ENCODE measurements at places on chromosomes 2 and 18. TPM values are rescaled to one million over a fixed set of nuclear protein-coding genes. Genes with fewer than 3 reads are reported as not detected.

DIPK1C gene
- 5.7 TPM for polyA plus RNA-seq

PIK3C3 gene
- polyA plus RNA-seq: 18.0 TPM

ALMS1 gene
- 3.3 TPM for polyA plus RNA-seq

OTX1 gene
- polyA plus RNA-seq: not detected

ITM2C gene
- 73.1 TPM for polyA plus RNA-seq

FANCL gene
- polyA plus RNA-seq: 11.6 TPM

ABCB11 gene
- 0.07 TPM for polyA plus RNA-seq

KIF3C gene
- 3.1 TPM for polyA plus RNA-seq

PPP4R1 gene
- 18.8 TPM for polyA plus RNA-seq

PLGLB2 gene
- polyA plus RNA-seq: 0.63 TPM

DQX1 gene
- polyA plus RNA-seq: not detected

GRCh38 chr2:232563580-232563979 lies 13.1 kb downstream of the EIF4E2 start:
- no peak for DNase-seq

- DNase-seq: no peak
Observed at GRCh38 chr18:313931-314330, 46.1 kb upstream of the THOC1 start.

GRCh38 chr2:237483018-237483731 lies 3.9 kb upstream of the MLPH start:
- no peak for DNase-seq

- no peak for DNase-seq
Observed at GRCh38 chr18:45522371-45522770, 92.9 kb upstream of the SLC14A2 start.

DNA sequence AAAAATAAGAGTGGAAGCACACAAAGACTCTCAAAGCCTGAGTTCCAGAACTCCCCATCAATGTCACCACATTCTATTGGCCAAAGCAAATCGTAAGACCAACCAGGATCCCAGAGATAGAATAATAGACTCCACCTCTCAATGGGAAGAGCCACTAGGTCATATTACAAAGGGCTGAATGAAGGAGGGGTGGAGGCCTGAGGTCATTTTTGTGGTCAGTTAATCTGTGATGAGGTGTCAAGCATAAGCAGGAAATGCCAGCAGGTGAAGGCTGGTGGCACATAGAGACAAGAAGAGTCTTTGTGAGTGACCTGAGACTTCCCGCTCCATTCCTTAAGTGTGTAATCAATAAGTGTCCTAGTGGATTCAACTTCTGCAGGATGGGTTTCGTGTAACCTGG lies 144.3 kb downstream of the TFCP2L1 start:
- DNase-seq: no peak

DNA sequence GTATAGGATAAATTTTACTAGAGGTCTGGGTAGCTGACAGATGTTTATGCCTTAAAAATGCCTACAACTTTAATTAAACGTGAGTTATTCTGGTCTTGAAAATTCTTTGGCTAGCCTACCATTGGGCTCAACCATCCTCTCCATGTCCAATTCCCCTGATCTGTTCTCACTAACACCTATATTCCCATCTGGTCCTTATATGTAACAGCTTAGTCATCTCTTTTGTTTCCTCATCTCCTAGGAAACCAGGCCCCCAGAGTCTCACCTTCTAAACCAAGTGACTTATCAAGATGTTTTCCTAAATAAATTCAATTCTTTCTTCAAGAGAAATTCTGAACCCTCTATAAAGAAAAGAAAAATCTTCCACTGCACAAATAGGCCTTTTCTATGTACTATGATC lies 148.5 kb downstream of the TTC32 start:
- no peak for DNase-seq

DNA sequence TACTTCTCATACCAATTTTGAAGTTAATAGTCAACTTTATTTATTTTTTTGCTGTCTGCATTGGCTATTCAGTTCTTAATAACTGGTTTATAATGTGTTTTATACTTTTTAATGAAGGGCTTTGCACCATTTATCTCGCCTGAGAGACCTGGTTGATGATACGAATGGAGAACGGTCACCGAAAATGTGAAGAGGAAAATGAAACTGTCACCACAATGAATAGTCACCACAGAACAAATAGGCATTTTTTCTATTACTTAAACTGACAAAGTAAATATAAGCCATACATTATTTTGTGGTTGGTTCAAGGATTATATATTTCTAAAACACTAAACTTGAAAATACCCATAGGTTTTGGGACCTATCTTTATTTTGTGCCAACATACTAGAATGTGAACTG lies 20.4 kb downstream of the C18orf54 start:
- DNase-seq: no peak

- peak; percentile 81 for DNase-seq
Observed at GRCh38 chr2:121530212-121530705, 421 bp upstream of the RNU4ATAC start.

DNA sequence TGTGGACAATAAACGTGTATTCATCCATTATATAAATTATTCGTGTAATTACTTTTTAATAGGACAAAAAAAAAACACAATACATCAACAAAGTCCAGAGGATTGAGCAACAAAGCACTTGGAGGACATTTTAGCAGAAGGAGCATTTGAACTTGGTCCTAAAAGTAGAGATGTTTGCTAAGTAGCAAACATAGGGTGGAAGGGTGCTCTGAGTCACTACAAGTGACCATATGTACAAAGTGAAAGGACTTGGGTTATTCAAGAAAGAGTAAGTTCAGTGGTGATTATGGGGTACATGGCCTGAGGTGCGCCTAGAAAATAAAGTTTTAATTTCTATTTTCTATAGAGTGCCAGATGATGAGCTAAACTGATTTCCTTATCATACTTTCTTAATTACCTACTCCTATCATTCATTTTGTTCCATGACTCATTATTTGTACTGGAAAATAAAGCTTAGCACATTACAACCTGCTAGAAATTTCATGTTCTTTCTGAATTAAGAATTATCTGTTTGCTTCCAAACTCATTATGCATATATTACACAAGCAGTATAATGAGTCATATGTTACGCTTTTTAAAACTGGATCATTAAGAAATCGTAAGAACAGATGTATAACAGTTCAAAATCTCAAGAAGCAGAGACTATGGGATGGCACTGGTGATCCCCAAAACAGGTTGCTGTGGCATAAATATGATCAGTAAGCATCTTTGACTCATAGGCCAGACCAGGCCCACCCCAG lies 13.1 kb upstream of the PPP1R1C start:
- DNase-seq: no peak

- DNase-seq: peak; percentile 85
Observed at GRCh38 chr2:156319811-156320485, 12.6 kb downstream of the NR4A2 start.

GRCh38 chr18:68417166-68417799 lies 297.6 kb downstream of the TMX3 start:
- no peak for DNase-seq

DNA sequence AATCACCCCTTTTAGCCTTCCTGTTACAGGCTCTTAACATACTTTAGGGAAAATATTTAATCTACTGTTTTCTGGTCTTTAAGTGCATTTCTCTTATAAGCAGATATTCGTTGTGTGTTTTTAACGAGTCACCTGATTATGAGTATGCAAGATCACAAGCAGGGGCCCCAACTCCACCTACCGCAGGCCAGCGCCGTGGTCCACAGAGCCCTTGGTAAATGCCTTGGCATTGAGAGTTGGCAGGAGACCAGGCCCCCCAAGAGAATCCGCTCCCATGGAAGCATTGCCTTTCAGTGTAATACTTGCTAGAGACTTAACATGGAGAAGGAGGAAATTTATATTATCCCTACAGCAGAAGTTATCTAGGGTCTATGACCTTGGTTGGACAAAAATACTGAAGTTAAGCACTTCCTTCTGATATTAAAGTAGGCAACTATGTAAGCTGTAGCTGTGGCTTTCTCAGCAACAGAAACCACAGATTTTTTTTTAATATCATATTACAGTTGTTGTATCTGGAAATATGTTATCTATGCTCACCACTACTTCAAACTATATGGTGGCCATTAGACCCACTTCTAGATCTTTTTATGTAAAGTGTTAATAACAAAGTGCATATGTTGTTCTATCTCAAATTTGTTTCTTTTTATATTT lies 241.8 kb upstream of the MGAT5 start:
- no peak for DNase-seq

All from right cardiac atrium (tissue), 5 donors.